Nephron progenitor cell (in vitro differentiated cells): ENCODE measurements at places on chromosomes 7 and 10.

DNA sequence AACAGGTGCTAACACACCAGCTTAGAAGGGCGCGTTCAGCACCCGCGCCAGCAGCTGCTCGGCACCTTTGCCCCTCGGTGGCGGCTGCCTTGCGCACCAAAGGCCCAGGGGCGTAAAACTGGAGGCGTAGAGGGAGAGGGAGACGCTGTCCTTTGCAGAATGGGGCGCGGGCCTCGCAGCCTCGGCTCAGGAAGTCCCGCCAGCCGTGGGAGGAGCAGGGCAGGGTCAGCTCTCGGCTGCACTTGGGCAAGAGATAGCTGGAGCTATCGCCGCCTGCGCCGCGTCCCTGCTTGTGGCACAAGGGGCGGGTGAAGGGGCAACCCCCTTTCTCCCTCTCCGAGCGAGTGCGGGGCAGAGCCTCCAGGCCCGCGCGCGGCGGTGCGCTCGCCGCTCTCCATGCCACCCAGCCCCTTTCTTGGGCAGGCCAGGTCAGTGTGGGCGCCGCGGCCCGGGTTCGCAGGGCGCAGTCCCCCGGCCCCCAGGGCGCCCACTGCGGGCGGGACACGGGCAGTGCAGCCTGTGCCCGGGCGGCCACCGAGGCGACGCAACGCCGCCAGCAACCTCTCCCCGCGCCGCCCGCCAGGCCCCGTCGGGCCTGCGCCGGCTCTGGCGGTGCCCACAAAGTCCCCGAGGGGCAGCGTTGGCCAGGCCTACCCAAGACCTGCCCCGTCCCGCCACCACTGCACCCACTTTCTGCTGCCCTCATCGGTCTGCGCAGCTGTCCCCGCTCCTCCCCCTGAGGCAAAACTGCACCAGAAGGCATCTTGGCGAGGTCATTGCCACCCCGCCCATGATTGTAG lies 4.1 kb downstream of the NEUROD6 start:
- H3K36me3 ChIP-seq, result no peaks in the 10 kb centered on the region
- peaks cover 79% of the 10 kb centered on the region for H3K27me3 ChIP-seq
- H3K4me3 ChIP-seq, result peak overlapping the region; percentile 68
- peak; percentile 34 for DNase-seq

DNA sequence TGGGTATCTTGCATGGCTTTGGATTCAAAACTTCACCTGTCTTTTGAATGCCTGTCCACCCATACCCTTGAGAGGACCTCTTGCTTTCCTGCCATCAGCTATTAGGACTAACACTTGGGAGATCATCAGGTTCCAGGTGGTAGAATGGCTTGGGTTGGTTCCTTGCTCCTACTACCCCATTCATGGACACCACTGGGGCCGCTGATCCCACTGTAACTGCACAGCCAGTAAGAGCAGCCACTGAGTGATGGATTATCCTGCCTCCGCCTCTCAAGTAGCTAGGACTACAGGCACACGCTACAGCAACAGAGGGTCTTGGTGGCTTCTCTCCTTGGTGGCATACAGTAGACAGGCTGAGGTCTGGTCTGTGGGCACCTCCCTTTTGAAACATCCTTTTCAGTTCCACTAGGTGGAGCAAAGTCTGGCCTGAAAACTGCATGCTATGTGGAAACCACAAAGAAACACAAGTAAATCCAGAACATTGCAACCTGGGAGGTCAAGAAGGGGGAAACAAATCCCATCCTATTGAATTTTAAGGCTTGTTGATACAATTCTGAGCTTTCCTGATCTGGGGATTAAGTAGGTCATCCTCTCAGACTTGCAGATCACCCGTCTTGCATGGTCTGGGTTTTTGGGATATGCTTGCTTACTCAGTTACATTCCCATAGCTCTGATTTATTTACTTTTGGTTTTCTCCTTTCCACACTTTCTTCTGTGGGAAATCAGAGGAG lies 9.4 kb downstream of the WBP1L start:
- no peak for DNase-seq
- H3K4me3 ChIP-seq, result no peak overlapping the region

DNA sequence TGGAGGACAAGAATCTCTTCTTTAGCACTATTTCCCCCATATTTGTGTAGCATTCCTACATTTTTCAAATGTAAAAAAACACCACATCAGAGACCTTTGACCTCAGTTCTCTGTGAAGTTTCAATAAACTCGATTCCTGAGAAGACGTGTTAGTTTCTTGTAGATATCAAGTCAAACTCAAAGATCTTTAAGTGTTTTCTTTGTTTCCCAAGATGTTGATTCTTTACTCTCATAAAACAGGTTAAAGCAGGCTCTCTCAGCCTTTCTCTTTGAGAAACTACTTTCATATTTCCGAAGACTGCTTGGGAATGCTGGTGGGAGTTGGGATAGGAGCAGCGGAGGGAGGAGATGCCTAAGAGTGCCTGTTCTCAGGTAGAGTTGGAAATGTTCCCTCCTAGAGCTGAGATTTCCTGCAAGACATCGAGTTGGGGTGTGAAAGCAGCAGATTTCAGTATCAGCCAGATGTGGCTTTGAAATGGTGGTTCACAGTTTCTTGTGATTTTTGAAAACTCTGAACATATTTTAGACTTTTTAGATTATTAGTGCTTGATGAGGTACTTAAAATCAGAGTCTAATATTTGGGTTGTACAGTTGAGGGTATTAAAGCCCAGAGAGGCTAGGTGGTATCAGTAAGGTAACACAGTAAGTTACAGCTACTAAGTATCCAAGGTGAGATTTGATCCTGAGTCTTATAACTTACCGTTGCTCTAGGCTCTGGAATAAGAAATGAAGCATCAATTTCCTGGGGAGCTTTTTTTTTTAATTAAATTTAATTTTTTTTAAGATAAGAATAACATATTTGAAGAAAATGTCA lies 13.9 kb downstream of the ADK start:
- H3K27ac ChIP-seq, result peak overlapping the region; percentile 86
- H3K36me3 ChIP-seq, result peaks cover 23% of the 10 kb centered on the region
- no peak for DNase-seq
- no peak overlapping the region for H3K4me3 ChIP-seq
- H3K4me1 ChIP-seq, result peaks cover 5% of the 10 kb centered on the region
- no peaks in the 10 kb centered on the region for H3K27me3 ChIP-seq

DNA sequence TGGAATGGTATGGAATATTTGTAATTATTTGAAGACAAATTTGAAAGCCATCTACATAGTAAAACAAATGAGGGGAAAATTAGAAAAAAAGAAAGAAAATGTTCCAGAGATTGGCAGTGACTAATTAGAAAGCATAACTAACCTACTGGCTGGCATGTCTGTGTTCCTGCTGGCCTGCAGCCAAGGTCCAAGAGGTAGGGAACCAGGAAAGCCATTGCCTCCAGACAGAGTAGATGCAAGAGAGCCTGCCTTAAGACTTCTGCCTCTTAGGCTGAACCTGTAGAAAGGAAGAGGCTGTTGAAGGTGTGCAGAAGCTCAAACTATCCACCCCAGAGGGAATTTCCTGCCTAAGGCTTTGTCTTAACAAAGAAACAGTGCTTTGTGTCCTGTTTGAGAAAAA lies 982.0 kb downstream of the SORCS1 start:
- no peak for DNase-seq
- peaks cover 4% of the 10 kb centered on the region for H3K27me3 ChIP-seq
- H3K27ac ChIP-seq, result no peak overlapping the region
- no peaks in the 10 kb centered on the region for H3K36me3 ChIP-seq
- H3K4me1 ChIP-seq, result no peaks in the 10 kb centered on the region

GRCh38 chr7:30659312-30659711 lies 22.9 kb downstream of the CRHR2 start:
- H3K27ac ChIP-seq, result no peak overlapping the region
- peaks cover 29% of the 10 kb centered on the region for H3K4me1 ChIP-seq
- no peak for DNase-seq
- peaks cover 6% of the 10 kb centered on the region for H3K27me3 ChIP-seq
- no peak overlapping the region for H3K4me3 ChIP-seq

- no peaks in the 10 kb centered on the region for H3K4me1 ChIP-seq
- no peak overlapping the region for H3K27ac ChIP-seq
- no peak overlapping the region for H3K4me3 ChIP-seq
- no peaks in the 10 kb centered on the region for H3K36me3 ChIP-seq
- no peak for DNase-seq
Observed at GRCh38 chr7:30303312-30304039, 19.1 kb downstream of the ZNRF2 start.

- H3K27ac ChIP-seq, result no peak overlapping the region
- no peaks in the 10 kb centered on the region for H3K27me3 ChIP-seq
- H3K4me1 ChIP-seq, result peaks cover 9% of the 10 kb centered on the region
- peaks cover 17% of the 10 kb centered on the region for H3K36me3 ChIP-seq
- DNase-seq, result no peak
Observed at GRCh38 chr10:50373821-50374501, 122.6 kb upstream of the ASAH2 start.

- H3K27ac ChIP-seq, result no peak overlapping the region
- no peak for DNase-seq
- H3K4me1 ChIP-seq, result peaks cover 12% of the 10 kb centered on the region
- H3K4me3 ChIP-seq, result no peak overlapping the region
Observed at GRCh38 chr7:158424011-158424410, 163.6 kb downstream of the PTPRN2 start.

DNA sequence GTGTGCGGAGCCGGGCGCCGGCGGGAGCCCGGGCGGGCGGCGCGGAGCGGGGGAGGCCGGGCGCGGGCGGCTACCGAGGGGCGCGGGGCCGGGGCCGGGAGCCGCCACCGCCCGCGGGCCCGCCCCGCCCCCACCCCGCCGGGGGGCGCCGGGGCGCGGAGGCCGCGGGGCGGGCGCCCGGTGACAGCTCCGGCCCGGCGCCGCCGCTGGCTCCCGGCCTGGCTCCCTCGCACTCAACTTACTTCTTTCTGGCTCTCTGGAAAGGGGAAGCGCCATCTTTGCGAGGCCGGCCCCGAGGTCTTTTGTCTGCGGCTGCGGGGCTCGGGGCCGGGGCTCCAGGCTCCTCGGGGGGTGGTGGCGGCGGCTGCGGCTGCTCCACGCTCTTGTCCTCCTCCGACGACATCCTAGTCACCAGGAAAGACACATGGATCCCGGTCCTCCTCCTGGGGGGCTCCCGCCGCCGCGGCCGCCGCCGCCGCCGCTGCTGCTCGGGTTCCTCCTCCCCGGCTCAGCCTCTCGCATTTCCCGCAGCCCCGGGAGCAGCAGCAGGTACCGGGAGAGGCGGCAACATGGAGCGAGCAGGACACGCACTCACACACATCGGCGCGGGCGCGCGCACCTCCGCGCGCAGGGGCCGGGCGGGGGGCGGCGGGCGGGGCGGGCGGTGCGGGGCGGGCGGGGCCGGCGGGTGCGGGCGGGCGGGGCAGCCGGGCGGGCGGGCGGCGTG lies at the start of gene KMT2C:
KMT2C (minus strand) TSS at position 620 of the 727 bp plus-strand sequence; CDS start at position 403, 217 bp downstream.
- peak; percentile 64 for DNase-seq
- H3K36me3 ChIP-seq, result no peaks in the 10 kb centered on the region
- peaks cover 11% of the 10 kb centered on the region for H3K27me3 ChIP-seq
- peaks cover 48% of the 10 kb centered on the region for H3K4me1 ChIP-seq
- peak within 1 kb of the TSS; percentile 96 for H3K27ac ChIP-seq

DNA sequence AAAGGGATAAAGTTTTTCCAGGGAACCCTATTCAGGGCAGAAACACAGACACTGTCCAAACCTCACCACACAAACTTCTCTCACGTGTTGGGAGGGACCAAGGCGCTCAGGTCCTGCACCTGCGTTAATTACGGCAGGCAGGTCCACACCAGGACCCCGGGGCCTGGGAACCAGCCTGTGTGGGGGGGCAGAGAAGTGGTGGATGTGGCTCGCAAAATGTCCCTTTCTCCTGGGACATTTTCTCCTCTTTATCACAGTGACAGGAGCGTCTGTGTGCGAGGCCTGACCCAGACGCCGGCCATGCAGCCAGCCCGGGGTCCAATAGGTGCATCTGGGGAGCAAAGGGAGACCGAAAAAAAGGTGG lies 73.4 kb upstream of the ZNF722 start:
- no peak overlapping the region for H3K4me3 ChIP-seq
- no peaks in the 10 kb centered on the region for H3K27me3 ChIP-seq
- DNase-seq, result no peak
- no peak overlapping the region for H3K27ac ChIP-seq
- no peaks in the 10 kb centered on the region for H3K36me3 ChIP-seq

DNA sequence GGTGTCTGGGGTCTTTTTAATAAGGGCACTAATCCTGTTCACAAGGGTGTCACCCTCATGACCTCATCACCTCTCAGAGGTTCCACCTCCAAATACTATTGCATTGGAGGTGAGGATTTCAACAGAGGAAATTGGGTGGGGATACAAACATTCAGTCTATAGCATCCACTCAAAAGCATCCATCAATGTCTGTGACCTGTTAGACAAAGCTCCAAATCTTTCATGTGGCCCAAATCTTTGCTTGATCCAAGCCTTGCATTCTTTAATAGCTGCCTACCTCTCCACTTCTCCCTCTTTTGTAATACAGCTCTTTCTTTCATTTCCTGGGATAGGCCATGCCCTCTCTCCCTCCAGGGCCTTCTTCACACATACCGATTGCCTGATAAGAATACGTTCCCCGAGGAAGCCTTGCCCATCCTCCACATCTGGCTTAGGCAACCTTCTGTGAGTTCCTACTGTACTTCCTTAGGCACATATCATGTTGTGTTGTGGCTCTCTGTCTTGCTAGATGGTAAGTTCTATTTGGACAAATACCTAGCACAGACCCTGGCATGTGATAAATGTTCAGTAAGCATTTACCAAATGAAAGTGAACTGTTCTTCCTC lies 66.1 kb downstream of the CREM start:
- peak overlapping the region; percentile 86 for H3K27ac ChIP-seq
- no peak overlapping the region for H3K4me3 ChIP-seq
- peaks cover 35% of the 10 kb centered on the region for H3K4me1 ChIP-seq
- no peak for DNase-seq
- H3K27me3 ChIP-seq, result no peaks in the 10 kb centered on the region

DNA sequence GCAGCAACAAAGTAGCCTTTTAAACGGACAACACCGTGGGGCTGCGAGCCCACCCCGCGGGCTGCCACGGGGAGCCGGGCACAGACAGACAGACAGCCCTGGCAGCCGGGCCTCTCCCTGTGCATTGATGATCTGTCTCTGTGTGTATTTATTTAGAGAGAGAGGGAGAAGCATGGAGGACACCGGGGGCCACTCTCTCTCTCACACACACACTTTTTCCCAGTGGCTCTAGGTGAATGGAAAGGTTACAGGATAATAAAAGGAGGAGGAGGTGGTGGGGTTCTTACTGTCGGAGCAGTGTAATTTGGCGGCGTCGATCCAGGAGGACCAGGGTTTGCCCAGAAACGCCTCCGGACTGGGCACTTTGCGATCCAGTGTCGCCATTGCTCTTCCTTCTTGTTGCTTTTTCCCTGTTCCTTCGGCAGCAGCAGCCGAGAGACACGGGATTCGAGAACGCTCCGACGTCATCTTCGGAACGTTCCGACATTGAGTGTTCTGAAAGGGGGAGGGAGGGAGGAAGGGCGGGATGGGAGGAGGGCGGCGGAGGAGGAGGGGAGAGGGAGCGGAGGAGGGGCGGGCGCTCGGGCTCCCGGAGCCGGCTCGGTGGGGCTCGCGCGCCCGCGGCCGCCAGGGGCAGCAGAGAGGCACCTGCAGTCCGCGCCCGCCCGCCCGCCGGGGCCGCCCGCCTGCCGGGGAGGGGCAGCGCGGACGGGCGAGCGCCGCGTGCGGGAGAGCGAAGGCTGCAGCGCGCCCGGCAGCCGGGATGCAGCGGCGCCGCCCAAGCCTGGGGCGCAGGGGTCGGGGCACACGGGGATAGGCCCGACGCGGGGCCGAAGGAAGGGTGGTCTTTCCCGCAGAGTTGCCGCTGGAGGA lies at the start of gene ATXN7L1:
ATXN7L1 (minus strand) TSS at position 509 of the 873 bp plus-strand sequence; CDS start at position 468, 41 bp downstream.
- H3K4me1 ChIP-seq, result peaks cover 36% of the 10 kb centered on the region
- H3K27ac ChIP-seq, result peak within 1 kb of the TSS; percentile 99
- peak; percentile 98 for DNase-seq
- peaks cover 33% of the 10 kb centered on the region for H3K36me3 ChIP-seq
- H3K4me3 ChIP-seq, result peak within 1 kb of the TSS; percentile 99
- peaks cover 31% of the 10 kb centered on the region for H3K27me3 ChIP-seq
